ENCODE measurements at places on chromosomes 11 and 22. TPM values are rescaled to one million over a fixed set of nuclear protein-coding genes. Genes with fewer than 3 reads are reported as not detected.

The CST6 gene
- not detected for polyA plus RNA-seq

The HSCB gene
- 12.8 TPM for polyA plus RNA-seq

The PACSIN3 gene
- not detected for polyA plus RNA-seq

The CARD16 gene
- polyA plus RNA-seq: 9.0 TPM

The OR51B5 gene
- polyA plus RNA-seq: 0.54 TPM

The PRR33 gene
- not detected for polyA plus RNA-seq

The LRRC56 gene
- 0.13 TPM for polyA plus RNA-seq

The SEC14L6 gene
- 1.4 TPM for polyA plus RNA-seq

The PARVA gene
- 14.0 TPM for polyA plus RNA-seq

The FUT4 gene
- polyA plus RNA-seq: 0.17 TPM

The LARGE2 gene
- not detected for polyA plus RNA-seq

The OPCML gene
- polyA plus RNA-seq: 43.2 TPM

The NXPE4 gene
- not detected for polyA plus RNA-seq

The SYT7 gene
- polyA plus RNA-seq: 18.3 TPM

The KRTAP5-11 gene
- 2.2 TPM for polyA plus RNA-seq

The DERL3 gene
- 2.5 TPM for polyA plus RNA-seq

The OR52E8 gene
- polyA plus RNA-seq: not detected

The MOGAT2 gene
- not detected for polyA plus RNA-seq

The NAV2 gene
- 0.36 TPM for polyA plus RNA-seq

The TMEM132A gene
- 44.5 TPM for polyA plus RNA-seq

The CCDC73 gene
- 0.91 TPM for polyA plus RNA-seq

The ELFN2 gene
- 0.19 TPM for polyA plus RNA-seq

The SLC6A5 gene
- polyA plus RNA-seq: 0.60 TPM

The POTEH gene
- not detected for polyA plus RNA-seq

The DEFB131B gene
- not detected for polyA plus RNA-seq

The P2RY6 gene
- not detected for polyA plus RNA-seq

The KRTAP5-2 gene
- not detected for polyA plus RNA-seq

The NCF4 gene
- polyA plus RNA-seq: 1.2 TPM

The CBLIF gene
- not detected for polyA plus RNA-seq

The MMP12 gene
- not detected for polyA plus RNA-seq

The ZNRF3 gene
- polyA plus RNA-seq: 2.2 TPM

The HOATZ gene
- polyA plus RNA-seq: not detected

The LAYN gene
- polyA plus RNA-seq: not detected

The PRG3 gene
- polyA plus RNA-seq: not detected

The BCR gene
- 6.1 TPM for polyA plus RNA-seq

The PPP2R5B gene
- polyA plus RNA-seq: 3.1 TPM

The FAM89B gene
- polyA plus RNA-seq: 3.2 TPM

The SRSF8 gene
- 65.5 TPM for polyA plus RNA-seq

The TMPRSS5 gene
- polyA plus RNA-seq: 2.2 TPM

The TMEM191B gene
- polyA plus RNA-seq: not detected

The UPK3A gene
- polyA plus RNA-seq: not detected

The CNGA4 gene
- not detected for polyA plus RNA-seq

The BATF2 gene
- not detected for polyA plus RNA-seq

The LGR4 gene
- polyA plus RNA-seq: 137 TPM

The BARX2 gene
- polyA plus RNA-seq: 0.27 TPM

The NCAM1 gene
- polyA plus RNA-seq: 334 TPM

The CCDC89 gene
- polyA plus RNA-seq: not detected

The EFCAB6 gene
- 5.9 TPM for polyA plus RNA-seq

The SLC15A3 gene
- not detected for polyA plus RNA-seq

The MYOD1 gene
- polyA plus RNA-seq: not detected
